Activated naive CD8-positive, alpha-beta T cell treated with anti-CD3 and anti-CD28 coated beads for 36 hours (primary cell): ENCODE measurements at places on chromosomes 3 and 15.

GRCh38 chr15:74786551-74787165 lies 4.8 kb downstream of the CSK start:
- DNase-seq: no peak

DNA sequence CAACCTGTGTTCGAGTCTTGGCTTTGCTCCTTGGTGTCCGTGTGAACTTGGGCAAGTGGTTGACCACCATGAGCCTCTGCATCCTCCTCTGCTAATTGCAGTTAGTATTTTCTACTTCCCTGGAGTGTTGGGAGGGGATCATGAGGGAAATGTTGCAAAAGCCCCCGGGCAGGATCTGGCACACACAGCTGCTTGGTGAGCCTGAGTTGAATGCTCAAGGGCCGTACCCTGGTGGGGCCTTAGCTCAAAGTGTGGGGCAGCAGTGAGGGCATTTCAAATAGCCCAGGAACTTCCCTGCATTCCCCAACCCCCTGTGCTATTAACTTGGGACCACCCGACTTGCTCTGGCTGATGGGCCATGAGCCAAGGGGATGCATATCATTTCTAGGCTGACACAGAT lies 94.9 kb upstream of the SLC6A11 start:
- no peak for DNase-seq

DNA sequence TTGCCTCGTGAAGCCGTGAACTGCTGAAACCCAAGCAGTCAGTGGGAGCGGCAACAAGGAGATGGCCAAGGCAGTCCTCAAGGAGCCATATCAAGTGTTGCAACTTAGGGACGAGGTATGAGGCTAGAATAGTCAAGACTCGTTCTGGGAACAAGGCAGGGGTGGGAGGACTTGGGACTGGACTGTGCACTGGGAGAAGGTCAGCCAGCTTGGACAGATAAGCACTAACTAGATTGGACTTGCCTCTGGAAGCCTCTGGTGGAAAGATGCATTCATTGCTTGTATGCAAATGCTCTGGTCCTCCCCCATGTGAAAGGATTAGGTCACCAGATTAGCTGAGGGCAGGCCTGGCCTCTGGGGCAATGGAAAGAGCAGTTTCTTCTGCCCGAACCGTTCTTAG lies 123.3 kb upstream of the CTNNB1 start:
- DNase-seq: no peak

GRCh38 chr3:169945313-169945712 lies 21.3 kb upstream of the SEC62 start:
- peak; percentile 55 for DNase-seq

GRCh38 chr3:155394240-155394639 lies 100.8 kb upstream of the STRIT1 start:
- DNase-seq: no peak

- DNase-seq: peak; percentile 53
These were observed 21.9 kb downstream of the HCN4 start for GRCh38 chr15:73346735-73347312.

DNA sequence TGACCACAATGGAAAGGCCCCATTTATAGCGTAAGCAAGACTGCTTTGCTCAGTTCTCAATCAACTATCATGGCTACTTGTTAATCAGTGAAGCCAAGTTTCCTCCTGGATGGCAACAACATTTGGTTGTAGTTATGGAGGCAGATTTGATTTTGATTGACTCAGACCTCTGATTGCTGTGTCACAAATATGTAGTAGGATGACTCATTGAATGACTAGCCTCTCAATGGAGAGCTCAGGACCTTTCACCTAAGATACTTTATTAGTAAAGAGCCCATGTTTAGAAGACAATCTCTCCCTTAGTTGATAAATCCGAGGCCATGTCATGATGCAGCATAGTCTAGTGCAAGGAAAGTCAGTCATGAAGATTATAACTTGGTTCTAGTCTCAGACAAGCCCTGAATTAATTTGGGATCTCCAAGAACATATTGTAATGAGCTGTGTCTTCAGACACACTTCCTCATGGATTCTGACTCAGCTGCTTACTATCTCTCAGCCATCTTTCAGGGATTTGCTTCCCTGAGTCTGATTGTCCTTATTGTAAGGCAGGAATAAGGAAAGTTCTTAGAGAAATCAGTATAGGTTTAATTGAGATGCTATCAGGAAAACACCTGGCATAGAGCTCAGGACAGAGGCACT lies 397.4 kb upstream of the TMCO5A start:
- no peak for DNase-seq

DNA sequence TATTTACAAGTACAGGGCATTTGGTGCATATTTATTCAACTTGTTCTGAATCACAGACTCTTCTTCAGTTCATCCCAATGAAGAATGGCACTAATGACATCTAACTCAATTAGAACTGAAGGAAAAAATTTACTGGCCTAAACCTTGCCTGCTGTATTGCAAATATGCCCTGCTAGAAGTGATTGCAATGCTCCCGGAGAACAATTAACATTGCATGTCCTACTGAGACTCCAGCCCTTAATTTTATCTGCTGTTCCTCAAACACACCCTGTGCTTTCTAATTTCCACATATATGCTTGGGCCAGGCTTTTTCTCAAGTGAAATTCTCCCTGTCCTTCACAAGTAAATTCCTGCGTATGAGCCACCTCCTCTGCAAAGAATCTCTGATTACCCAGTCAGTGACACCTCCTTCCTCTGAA lies 8.3 kb downstream of the ACKR4 start:
- no peak for DNase-seq

DNA sequence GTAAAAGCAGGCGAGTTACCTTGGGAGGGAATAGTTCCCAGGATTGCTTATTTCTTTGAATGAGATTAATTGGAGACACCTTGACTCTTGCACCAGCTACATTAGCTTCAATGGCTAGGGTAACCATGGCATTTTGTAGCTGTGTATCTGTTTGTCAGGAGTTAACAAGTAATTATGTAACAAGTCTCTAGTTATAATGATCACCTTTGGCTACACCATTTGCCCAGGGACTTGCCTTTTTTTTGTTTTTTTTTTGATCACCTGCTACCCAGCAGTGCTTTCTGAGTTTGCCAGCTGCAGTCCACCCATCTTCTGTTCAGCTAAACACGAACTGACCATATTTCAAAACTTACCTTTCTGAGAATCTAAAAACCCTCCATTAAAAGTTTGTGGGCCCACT lies 2.2 kb downstream of the MED12L start:
- DNase-seq: no peak

GRCh38 chr3:80649170-80649569 lies 881.4 kb upstream of the ROBO1 start:
- DNase-seq: no peak

- no peak for DNase-seq
These were observed 37.7 kb downstream of the PDIA5 start for GRCh38 chr3:123104550-123104949.
